Cortex of kidney (tissue), 1 donor: ENCODE measurements at places on chromosomes 2 and 18.

GRCh38 chr18:54181856-54182602 is 42.4 kb downstream of the MBD2 start:
- no peak for DNase-seq

DNA sequence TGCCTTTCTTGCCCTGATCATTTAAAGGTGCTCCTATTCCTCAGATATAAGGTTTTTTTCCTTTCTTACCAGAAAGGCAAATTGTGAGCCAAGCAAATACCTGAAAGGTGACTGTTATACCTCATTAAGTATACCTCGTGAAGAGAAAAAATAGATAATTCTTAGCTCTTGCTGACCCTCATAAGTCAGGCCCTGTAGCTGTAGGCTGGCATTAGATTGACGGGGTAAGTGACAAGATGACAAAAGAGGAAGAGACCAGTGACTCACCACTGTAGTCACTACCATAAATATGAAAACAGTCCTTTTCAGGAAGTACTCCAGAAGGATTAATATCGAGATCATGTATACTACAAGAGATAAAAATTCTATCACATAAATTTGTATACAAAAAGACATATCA is 104.6 kb downstream of the PTPN4 start:
- DNase-seq: no peak

DNA sequence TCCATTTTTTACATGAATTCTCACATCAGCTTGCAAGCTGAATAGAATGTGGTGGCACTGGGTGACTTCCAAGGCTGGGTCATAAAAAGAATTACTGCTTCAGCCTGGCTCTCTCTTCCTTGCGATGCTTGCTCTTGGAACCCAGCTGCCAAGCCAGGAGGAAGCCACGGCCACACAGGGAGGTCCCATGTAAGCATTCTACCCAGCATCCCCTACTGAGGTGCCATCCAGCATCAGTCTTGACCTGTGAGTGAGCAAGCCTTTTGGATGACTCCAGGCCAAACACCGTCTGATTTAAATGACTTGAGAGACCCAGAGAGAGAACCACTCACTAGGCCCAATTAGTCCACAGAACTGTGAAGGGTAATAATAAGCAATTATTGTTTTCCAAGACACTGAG is 750.3 kb upstream of the RAB6C start:
- DNase-seq: no peak

GRCh38 chr18:28723506-28723905 is 546.6 kb upstream of the CDH2 start:
- DNase-seq: no peak

GRCh38 chr18:44789710-44790109 is 109.0 kb downstream of the SETBP1 start:
- no peak for DNase-seq

DNA sequence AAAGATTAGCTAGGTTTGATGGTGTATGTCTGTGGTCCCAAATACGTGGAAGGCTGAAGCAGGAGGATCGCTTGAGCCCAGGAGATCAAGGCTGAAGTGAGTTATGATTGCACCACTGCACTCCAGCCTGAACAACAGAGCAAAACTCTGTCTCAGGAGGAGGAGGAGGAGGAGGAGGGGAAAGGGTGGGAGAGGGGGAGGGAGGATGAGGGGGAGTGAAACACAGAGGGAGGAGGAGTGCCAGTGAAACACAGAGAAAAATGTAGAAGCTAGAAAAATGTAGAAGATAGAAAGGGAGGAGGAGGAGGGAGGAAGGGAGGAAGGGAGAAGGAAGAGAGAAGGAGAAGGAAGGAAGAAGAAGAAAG is 387.5 kb downstream of the MTX2 start:
- DNase-seq: no peak

- no peak for DNase-seq
Measured at GRCh38 chr2:3705782-3706181, 2.4 kb downstream of the DCDC2C start.

GRCh38 chr2:24075259-24075658 is 867 bp downstream of the SF3B6 start:
- no peak for DNase-seq

DNA sequence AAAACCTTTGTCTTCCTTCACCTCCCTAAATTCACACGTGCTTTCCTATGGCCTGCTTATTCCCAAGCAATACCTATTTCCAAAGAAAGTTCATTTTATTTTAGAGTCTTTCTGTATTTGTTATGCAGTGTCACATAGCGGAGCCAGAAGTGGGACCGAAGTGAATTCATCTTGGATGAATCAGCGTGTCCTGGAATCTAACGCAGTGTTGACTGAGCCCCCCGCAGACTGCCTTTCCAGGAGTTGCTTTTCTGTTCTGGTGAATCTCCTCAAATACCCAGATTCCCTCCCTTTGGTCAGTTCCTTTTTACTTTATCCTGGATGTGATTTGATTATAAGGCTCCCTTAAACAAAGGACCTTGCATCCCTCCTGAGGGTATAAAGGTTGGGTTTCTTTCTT is 10.8 kb downstream of the ALPP start:
- DNase-seq: no peak

- DNase-seq: no peak
Measured at GRCh38 chr18:6487968-6488367, 73.3 kb upstream of the L3MBTL4 start.

- no peak for DNase-seq
Measured at GRCh38 chr2:133606616-133607015, 38.4 kb upstream of the NCKAP5 start.

GRCh38 chr2:190367091-190367490 is 23.7 kb downstream of the INPP1 start:
- DNase-seq: no peak

- DNase-seq: no peak
Measured at GRCh38 chr18:79939096-79939495, 12.4 kb downstream of the SLC66A2 start.

GRCh38 chr2:203030545-203030944 is 15.9 kb downstream of the NBEAL1 start:
- DNase-seq: no peak

DNA sequence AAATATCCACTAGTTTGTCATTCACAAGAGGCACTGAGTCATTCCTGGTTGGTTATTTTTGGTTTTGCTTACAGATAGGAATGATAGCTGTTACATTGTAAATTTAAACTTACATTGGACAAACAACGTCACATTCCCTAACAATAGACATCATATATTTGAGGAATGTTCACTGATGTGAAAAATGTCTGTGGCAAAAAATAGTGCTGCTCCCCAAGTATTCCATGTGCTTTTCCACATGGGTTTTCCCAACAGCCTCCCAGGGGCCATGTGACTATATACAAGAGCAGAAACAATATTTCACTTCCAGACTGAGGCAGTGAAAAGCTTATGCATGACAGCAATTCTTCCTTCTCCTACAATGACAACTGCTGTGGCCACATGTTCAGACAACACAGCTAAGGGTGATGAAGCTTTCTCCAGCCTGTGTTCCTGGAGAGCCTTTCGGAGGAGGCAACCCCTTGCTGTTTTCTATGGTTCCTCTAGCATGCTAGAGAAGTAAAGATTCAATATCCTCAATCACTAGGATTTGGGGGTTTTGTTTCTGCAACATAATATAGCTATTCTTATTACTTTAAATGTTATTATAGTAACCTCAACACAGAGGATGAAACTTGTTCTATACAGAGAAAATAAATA is 202.7 kb downstream of the PTH2R start:
- DNase-seq: no peak

- DNase-seq: no peak
Measured at GRCh38 chr2:19158211-19158610, 200.2 kb downstream of the OSR1 start.

GRCh38 chr18:35841283-35841682 is 131.2 kb upstream of the RMP24 start:
- no peak for DNase-seq

- no peak for DNase-seq
Measured at GRCh38 chr18:69866212-69866611, 81.5 kb downstream of the CD226 start.

DNA sequence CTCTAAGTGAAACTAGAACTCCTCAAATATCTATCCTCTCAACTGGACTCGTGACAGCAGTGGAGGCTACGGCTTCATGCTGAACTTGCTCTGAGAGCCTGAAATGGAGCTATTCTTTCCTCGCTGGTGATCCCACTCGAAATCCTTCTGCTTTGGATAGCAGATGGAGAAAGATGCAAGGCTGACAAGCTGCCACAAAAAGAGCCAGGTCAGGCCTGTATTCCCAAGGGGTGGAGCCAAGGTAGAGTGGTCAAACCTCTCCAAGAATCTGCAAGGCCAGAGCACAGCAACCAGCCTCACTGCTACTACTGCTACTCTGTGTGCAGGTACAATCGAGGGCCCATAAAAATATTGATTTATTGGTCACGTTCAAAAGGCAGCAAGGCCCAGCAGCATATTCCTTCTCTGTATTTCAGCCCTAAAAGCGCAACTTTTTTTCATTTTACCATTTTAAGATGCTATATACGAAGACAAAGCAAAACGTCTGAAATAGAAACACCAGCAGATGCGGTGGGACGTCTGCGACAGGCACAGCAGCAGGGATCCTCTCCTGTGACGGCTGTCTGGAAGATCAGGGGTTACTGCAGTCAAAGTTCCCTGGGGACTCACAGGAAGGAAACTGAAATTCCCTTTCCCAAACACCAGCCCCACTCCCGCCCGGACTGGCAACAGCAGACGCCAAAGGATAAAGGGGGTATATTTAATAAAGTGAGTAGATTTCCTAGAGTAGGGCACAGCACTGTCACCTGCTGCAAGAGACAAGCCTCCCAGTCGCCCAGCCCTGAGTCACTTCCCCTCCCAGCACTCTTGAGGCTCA is 2.4 kb downstream of the SPRED2 start:
- no peak for DNase-seq

DNA sequence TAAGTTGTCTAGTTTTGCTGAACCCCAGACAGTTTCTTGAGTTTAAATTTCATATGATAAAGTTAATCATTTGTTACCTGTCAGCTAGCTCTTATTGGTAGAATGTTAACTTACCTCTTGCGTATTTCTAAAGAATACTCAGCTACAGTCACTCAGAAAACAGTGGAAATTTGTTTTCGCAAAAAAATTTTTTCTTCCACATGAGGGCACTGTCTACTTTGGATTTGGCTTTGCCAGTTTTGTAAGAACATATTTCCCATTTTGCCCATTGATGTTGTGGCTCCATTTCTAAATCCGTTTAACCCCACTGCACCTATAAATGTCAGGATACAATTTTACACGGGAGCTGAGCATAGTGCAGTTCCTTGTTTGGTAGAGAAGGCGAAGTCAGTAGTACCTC is 19.1 kb upstream of the GCFC2 start:
- DNase-seq: no peak

GRCh38 chr2:24577481-24577880 is 86.4 kb downstream of the NCOA1 start:
- no peak for DNase-seq

DNA sequence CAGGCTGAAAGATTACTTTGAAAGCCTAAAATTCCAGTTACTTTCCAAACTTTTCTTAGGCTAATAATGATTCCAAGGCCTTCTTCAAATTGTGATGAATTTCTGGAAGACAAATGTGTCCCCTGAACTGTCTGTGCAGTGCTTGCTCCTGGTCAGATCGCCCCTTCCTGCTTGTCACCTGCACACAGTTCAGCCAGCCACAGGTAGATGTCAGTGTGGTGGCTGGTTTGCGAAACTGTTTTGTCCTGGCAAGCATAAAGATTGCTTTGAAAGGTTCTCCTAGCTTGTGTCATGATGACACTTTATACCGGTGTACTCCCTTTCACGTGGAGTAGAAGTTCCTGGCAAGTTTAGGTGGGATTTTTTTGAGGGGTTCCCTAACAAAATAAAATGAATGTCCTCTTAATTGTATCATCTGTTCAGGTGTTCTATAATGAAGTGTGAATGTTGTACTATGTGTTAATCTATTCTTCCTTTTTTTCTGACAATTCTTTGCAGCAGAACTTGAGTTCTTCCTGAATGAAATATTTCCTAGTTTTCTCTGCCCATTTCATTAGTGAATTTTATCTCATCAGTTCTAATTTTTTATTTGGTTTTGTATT is 298.8 kb downstream of the ZNF407 start:
- DNase-seq: no peak

DNA sequence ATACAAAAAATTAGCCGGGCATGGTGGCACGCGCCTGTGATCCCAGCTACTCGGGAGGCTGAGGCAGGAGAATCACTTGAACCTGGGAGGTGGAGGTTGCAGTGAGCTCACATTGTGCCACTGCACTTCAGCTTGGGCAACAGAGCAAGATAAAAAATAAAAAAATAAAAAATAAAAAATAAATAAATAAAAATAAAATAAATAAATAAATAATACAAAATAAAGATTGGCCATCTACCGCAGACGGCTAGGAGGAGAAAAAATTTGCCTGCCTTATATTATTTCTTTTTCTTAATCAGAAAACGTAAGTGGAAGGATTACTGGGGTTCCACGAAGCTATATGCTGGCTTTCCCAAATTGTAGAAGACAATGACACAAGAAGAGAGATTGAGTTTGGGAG is 229.7 kb downstream of the EPHA4 start:
- DNase-seq: no peak

DNA sequence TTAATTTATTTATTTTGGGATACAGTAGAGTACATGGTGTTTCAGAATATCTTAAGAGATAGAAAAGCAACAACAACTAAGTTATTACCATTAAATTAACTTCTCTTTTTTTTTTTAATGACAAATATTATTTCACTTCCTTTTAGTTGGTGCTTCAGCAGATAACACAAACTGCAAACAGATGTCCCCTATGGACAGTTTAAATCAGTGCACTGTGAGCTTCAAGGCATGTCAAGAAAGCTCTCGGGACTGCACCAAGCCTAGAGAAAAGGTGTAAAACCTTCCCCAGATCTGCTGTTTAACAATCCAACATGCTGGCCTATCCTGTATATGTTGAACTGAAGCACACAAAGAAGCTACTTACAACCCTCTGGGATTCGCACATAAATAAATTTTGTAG is 122.7 kb downstream of the TCF4 start:
- no peak for DNase-seq

DNA sequence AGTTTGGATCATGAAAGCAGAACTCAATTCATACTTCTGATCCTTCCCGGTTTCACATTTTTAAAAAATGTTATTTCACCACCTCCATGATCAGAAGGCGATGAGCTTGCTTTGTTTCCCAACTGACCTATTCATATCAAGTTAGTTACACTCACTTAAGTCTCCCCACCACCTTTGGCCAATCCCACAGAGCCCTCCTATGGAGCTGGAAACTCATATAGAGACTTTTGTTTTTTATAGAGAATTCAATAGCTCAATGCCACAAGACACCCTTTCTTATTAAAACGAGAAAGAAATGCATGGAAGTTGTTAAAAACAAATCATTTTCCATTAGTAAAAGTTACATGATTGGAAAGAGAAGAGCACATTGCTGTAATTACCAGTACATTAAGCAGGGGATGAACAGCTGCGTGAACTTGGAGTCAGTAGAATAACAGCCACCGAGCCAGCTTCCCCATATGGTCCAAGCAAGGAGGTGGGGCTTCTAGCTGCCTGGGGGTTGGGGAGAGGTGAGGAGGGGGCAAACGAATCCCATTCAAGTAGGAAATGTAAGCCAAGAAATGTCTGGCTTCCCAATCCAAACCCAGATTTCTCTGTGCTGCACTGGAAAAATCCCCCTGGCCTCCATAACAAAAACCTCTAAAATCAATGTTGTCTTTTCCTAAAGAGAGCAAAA is 614.5 kb downstream of the IRS1 start:
- DNase-seq: no peak
